ENCODE measurements at places on chromosomes 3 and 15. TPM values are rescaled to one million over a fixed set of nuclear protein-coding genes. Genes with fewer than 3 reads are reported as not detected.

The SLC9C1 gene
- not detected for total RNA-seq

The IL16 gene
- not detected for total RNA-seq

The ECE2 gene
- not detected for total RNA-seq

The IL1RAP gene
- total RNA-seq: 50.5 TPM

The MUC13 gene
- not detected for total RNA-seq

The CHDH gene
- total RNA-seq: 0.08 TPM

The GJD2 gene
- not detected for total RNA-seq

The TICRR gene
- 3.9 TPM for total RNA-seq

The ARID3B gene
- 6.8 TPM for total RNA-seq

The THAP10 gene
- 7.2 TPM for total RNA-seq

The NMNAT3 gene
- 4.0 TPM for total RNA-seq

The ARL8B gene
- total RNA-seq: 36.5 TPM

The SLC22A13 gene
- total RNA-seq: not detected

The ADPGK gene
- 44.1 TPM for total RNA-seq

The FOXL2 gene
- total RNA-seq: 1.2 TPM

The ALDH1A2 gene
- not detected for total RNA-seq

The GCSAM gene
- total RNA-seq: 0.91 TPM

The RETNLB gene
- total RNA-seq: not detected

The TMEM108 gene
- total RNA-seq: not detected

The RLBP1 gene
- not detected for total RNA-seq

The TF gene
- 0.27 TPM for total RNA-seq

The SLC24A5 gene
- total RNA-seq: not detected

The SAXO2 gene
- 0.68 TPM for total RNA-seq

The PLA2G4E gene
- 0.27 TPM for total RNA-seq

The SCG3 gene
- not detected for total RNA-seq

The EOGT gene
- total RNA-seq: 38.4 TPM

The IFT122 gene
- total RNA-seq: 10.5 TPM

The A4GNT gene
- total RNA-seq: not detected

The TMEM207 gene
- not detected for total RNA-seq

The ISLR2 gene
- 0.04 TPM for total RNA-seq

The SNUPN gene
- total RNA-seq: 21.7 TPM

The HRH1 gene
- total RNA-seq: 9.4 TPM

The IP6K1 gene
- 19.9 TPM for total RNA-seq

The CCRL2 gene
- not detected for total RNA-seq

The COL7A1 gene
- total RNA-seq: 323 TPM

The DUOX1 gene
- 14.2 TPM for total RNA-seq

The ANKRD63 gene
- not detected for total RNA-seq

The KBTBD13 gene
- total RNA-seq: not detected

The INKA1 gene
- 26.6 TPM for total RNA-seq

The IQCF5 gene
- total RNA-seq: not detected

The SPATA12 gene
- not detected for total RNA-seq

The MYZAP gene
- 3.4 TPM for total RNA-seq

The KIF7 gene
- 6.2 TPM for total RNA-seq

The ALDH1L1 gene
- total RNA-seq: 0.08 TPM

The GOLGA6D gene
- not detected for total RNA-seq

The CCR9 gene
- total RNA-seq: not detected

The RTP3 gene
- not detected for total RNA-seq

The IL17RE gene
- 10.8 TPM for total RNA-seq

The CHRNA3 gene
- not detected for total RNA-seq

The DCP1A gene
- total RNA-seq: 10.6 TPM

All from hair follicular keratinocyte (primary cell).